Thyroid gland (tissue), 4 donors: ENCODE measurements at places on chromosomes 4 and X. TPM values are rescaled to one million over a fixed set of nuclear protein-coding genes. Genes with fewer than 3 reads are reported as not detected.

DNA sequence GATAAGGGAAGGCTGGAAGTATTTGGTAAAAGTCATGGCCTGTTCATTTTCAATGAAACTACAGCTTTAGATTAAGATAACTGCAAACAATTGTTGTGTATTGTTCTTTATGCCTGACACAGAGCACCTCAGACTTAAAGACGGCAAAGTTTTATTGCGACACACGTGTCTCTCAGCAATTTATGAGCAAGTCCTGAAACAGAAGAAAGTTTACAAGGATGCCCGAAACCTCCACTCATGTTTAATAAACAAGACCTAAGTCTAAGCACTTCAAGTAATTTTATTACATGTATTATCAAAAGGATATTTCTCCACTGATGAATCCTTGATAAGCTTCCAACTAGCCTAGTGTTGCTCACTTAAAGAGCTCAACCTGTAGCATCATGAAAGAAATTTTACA lies 51.0 kb downstream of the DHX15 start:
- H3K4me1 ChIP-seq: no peaks in the 10 kb centered on the region
- peaks cover 19% of the 10 kb centered on the region for H3K36me3 ChIP-seq
- H3K27me3 ChIP-seq: no peaks in the 10 kb centered on the region
- no peak for DNase-seq
- H3K4me3 ChIP-seq: no peak overlapping the region

GRCh38 chr4:52780617-52781354 lies 29.6 kb upstream of the ERVMER34-1 start:
- H3K36me3 ChIP-seq: no peaks in the 10 kb centered on the region
- DNase-seq: no peak
- H3K27me3 ChIP-seq: no peaks in the 10 kb centered on the region
- no peaks in the 10 kb centered on the region for H3K4me1 ChIP-seq
- no peak overlapping the region for H3K27ac ChIP-seq

DNA sequence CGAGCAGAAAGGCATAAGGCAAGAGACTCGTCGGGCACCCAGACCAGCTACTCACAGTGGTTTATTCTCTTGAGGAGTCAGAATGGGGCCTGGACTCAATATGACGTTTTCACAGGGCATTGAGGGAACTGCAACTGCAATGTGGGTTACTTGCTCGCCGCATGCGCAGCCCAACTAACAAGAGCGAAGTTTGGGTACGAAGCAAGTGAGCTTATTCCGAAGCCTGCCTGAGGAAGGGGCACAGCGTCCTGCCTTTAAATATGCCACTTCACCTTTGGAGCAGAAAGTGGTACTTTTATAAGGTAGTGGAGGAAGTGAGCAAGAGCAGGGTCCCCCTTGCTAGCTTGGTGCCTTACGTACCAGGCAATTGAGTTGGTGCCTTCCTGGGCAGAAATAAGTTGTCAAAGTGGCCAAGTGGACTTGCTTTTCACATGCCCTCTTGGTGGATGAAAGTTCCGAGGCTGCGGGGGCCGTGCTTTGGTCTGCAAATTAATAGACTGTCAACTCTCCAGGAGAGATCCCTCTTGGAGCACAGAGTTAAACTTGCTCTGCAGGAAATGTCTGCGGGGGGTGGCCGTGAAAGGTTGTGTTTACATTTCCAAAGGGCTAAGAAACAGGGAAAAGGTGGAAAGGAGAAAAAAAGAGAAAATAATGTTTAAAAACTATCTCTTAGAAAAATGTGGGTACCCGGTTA lies 480.4 kb downstream of the TRIML1 start:
- H3K27me3 ChIP-seq: no peaks in the 10 kb centered on the region
- H3K4me1 ChIP-seq: peaks cover 4% of the 10 kb centered on the region
- H3K27ac ChIP-seq: no peak overlapping the region
- H3K4me3 ChIP-seq: no peak overlapping the region
- no peaks in the 10 kb centered on the region for H3K36me3 ChIP-seq

The DRD5 gene
- not detected for total RNA-seq

DNA sequence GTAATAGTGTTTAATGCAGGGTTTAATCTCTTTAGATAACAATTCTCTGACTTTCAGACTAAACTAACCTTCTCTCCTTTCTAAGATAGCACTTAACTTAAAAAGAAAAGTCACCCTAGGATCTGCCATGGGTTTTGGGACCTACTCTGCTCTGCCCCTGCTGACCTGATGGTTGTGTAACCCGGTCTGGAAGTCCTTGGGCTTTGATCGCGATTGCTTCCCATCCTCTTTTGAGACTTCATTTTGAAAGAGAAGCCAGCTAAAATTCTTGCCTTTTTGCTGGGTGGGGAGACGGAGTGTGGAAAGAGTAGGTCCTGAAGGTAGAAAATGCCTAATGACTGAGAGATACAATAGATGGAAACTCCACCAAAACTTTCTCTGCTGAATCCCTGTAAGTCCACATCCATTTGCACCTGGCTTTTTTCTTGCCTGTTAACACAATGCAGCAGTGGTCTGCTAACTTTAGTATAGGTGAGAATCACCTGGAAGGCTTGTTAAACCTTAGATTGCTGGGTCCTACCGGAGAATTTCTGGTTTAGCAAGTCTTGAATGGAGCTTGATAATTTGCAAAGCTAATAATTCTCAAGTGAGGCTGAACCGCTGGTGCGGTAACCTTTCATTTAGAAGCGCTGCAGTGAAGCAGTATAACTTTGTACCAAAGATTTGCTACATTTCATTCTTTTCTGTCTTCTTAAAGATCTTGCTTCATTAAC lies 45.6 kb upstream of the CCSER1 start:
- H3K4me3 ChIP-seq: no peak overlapping the region
- no peak overlapping the region for H3K27ac ChIP-seq
- no peaks in the 10 kb centered on the region for H3K27me3 ChIP-seq
- H3K4me1 ChIP-seq: no peaks in the 10 kb centered on the region

GRCh38 chr4:9936129-9936644 lies 85.1 kb downstream of the SLC2A9 start:
- H3K36me3 ChIP-seq: no peaks in the 10 kb centered on the region
- no peak overlapping the region for H3K4me3 ChIP-seq
- H3K4me1 ChIP-seq: no peaks in the 10 kb centered on the region

DNA sequence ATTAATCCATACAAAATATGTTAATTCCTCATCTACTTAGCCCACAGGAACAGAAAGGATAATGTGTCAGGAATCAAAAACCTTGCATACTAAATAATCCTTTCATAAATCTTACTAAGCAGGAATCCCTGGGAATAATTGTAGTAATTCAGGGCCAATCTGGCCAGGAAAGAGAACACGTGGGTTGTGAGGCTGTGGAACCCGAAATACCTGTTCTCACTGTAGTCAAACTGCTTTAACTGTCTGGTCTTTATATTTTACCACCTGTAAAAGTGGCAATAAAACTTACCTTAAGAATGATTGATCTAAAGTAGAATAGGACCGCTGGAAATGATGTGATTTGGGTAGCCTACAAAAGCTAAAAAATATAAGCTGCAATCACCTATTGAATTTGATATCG lies 1620.9 kb downstream of the STIM2 start:
- H3K4me1 ChIP-seq: no peaks in the 10 kb centered on the region
- no peaks in the 10 kb centered on the region for H3K27me3 ChIP-seq
- H3K36me3 ChIP-seq: no peaks in the 10 kb centered on the region
- no peak overlapping the region for H3K27ac ChIP-seq

DNA sequence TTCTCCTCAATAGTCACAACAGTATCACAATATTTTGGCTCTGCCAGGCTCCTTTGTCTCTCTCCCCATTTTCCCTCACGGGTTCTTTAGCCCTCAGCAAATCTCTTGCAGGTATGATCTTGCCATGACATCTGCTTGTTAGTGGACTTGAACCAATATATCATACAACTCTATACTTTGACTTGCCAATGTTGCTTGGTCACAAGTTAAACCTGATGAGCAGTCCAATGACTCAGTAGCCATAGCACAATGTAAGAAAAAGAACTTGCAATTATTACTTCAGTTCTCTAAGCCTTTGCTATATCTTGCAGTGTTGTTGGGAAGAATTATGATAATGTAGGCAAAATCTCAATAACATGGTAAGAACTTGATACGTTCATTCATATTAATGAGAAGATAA lies 174.6 kb upstream of the NRK start:
- no peaks in the 10 kb centered on the region for H3K36me3 ChIP-seq
- H3K27me3 ChIP-seq: no peaks in the 10 kb centered on the region
- H3K4me1 ChIP-seq: no peaks in the 10 kb centered on the region
- no peak overlapping the region for H3K4me3 ChIP-seq
- H3K27ac ChIP-seq: no peak overlapping the region
- DNase-seq: no peak

DNA sequence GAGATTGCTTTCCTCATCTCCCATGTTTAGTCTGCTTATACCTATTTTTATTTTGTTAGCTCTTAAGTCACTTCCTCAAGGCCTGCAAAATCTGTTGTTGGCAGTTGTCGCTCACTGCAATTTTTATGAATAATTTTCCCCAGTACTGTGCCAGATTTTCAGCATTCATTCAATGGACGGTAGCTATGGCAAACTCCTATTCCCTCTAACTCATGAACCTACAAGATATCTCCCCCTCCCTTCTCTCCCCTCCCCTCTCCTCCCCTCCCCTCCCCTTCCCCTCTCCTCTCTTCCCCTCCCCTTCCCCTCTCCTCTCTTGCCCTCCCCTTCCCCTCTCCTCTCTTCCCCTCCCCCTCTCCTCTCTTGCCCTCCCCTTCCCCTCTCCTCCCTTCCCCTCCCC lies 160.4 kb downstream of the FRAS1 start:
- H3K4me3 ChIP-seq: no peak overlapping the region
- no peaks in the 10 kb centered on the region for H3K27me3 ChIP-seq
- H3K27ac ChIP-seq: no peak overlapping the region
- DNase-seq: no peak
- H3K36me3 ChIP-seq: no peaks in the 10 kb centered on the region

- H3K27ac ChIP-seq: peak overlapping the region; percentile 92
- no peaks in the 10 kb centered on the region for H3K27me3 ChIP-seq
- no peaks in the 10 kb centered on the region for H3K36me3 ChIP-seq
- peak; percentile 90 for DNase-seq
These were observed 63.9 kb downstream of the TRMT44 start for GRCh38 chr4:8504279-8505007.

The SUPT20HL1 gene
- total RNA-seq: not detected

The SSX1 gene
- total RNA-seq: not detected

The AKAP4 gene
- 0.67 TPM for total RNA-seq

The AMBN gene
- total RNA-seq: not detected

The NUDT6 gene
- 13.8 TPM for total RNA-seq

The ERCC6L gene
- total RNA-seq: not detected

The FGF13 gene
- 9.2 TPM for total RNA-seq

The C4orf54 gene
- total RNA-seq: not detected

- no peaks in the 10 kb centered on the region for H3K4me1 ChIP-seq
- no peaks in the 10 kb centered on the region for H3K27me3 ChIP-seq
- DNase-seq: no peak
- no peak overlapping the region for H3K27ac ChIP-seq
- no peak overlapping the region for H3K4me3 ChIP-seq
These were observed 48.5 kb downstream of the EVC start for GRCh38 chr4:5759236-5760075.

- H3K36me3 ChIP-seq: no peaks in the 10 kb centered on the region
- H3K27ac ChIP-seq: no peak overlapping the region
- peaks cover 22% of the 10 kb centered on the region for H3K4me1 ChIP-seq
- DNase-seq: no peak
- no peaks in the 10 kb centered on the region for H3K27me3 ChIP-seq
These were observed 26.4 kb downstream of the SMS start for GRCh38 chrX:21966866-21967265.

DNA sequence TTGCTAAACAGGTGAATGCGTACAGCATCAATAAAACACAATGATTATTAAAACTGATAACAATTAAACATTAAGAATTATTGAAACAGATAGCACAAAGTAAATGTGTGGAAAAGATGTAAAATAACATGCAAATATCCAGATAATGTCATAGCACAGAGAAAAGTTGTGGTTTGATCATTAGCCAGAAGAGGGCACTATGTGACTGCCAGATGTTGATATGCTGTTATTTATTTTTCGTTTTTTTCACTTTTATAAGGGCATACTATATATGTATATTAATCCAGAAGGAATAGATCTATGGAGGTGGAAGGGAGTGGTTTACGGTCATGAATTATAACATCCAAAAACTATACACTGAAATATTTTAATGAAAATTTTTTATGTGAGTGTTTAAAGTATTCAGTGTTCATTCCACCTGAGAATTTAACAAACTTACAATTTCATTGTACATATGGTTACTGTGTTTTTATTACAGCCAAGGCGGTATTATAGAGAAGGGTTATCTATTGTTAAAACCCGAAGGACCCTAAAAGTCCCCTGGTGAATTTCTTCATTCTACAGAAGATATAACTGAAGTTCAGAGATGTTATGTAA lies 211.9 kb upstream of the UGT8 start:
- no peaks in the 10 kb centered on the region for H3K4me1 ChIP-seq
- H3K27ac ChIP-seq: no peak overlapping the region
- no peaks in the 10 kb centered on the region for H3K36me3 ChIP-seq
- no peak for DNase-seq
- H3K4me3 ChIP-seq: no peak overlapping the region

DNA sequence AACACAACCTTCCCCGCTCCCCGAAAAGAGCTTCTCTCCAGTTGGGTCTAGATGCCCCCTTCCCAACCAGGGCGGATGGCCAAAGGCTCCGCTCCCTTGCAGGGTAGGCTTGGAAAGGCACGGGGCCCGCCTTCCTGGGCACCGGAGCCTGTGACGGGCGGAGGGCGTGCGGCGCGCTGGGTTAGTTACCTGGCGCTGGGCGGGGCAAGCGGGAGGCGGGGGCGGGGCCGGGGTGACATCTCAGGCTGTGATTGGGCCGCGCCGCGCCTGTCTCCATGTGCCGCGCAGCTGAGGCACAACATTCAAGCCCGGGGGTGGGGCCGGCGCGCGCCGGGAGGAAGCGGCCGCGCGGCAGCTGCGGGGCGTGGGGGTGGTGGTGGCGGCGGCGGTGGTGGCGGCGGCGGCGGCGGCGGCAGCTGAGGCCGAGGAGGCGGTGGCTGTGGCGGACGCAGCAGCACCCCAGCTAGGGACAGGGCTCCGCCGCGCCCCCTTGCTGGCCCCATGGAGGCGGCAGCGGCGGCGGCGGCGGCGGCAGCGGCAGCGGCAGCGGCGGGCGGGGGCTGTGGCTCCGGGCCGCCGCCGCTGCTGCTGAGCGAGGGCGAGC lies at the start of gene REPS2:
Gene REPS2, plus strand, starts transcription at position 298 of the 604 bp plus-strand sequence. Its CDS starts 204 bp downstream, at position 502.
- H3K4me3 ChIP-seq: no peak within 1 kb of the TSS
- H3K27ac ChIP-seq: no peak within 1 kb of the TSS
- DNase-seq: peak; percentile 91
- no peaks in the 10 kb centered on the region for H3K27me3 ChIP-seq
- no peaks in the 10 kb centered on the region for H3K36me3 ChIP-seq
- H3K4me1 ChIP-seq: no peaks in the 10 kb centered on the region
